ENCODE measurements at places on chromosomes 5 and 9.

DNA sequence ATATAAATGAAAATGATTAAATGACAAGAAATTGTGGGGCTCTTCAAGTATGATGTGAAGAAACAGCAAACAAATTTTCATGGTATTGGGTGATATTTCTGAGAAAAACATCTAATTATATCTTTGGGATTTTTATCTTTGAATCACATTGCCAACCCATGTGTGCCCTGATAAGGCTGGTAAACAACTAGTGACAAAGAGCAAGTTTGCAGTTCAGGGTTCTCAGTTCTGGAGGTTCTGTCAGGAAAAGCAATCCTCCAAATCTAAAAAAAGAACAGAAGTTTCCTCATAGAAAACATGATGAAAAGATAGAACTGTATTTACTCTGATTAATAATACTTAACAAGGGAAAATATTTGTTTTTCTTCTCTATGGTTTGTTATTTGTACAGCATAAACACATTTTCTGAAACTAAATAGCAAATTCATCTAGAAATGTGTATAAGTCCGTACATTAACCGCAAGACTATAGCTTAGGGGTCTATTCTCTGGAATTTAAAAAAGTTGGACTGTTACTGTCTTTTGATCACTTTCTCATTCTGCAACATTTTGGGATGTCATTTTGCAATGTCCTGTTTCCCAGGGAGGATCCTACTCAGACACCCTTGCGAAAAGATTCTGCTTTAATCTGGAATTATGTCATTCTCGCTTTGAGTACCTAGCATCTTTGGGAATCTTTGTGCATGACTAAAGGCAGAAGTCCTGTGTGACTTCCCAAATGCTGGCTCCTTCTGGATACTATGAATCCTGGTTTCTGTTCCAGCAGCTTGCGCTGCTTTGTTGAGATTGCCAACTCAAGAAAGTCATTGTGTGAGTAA lies 308.5 kb downstream of the ADGRV1 start:
- H3K4me1 ChIP-seq: peaks cover 7% of the 10 kb centered on the region
- H3K4me3 ChIP-seq: no peak overlapping the region
- DNase-seq: no peak
- no peak overlapping the region for H3K27ac ChIP-seq
- no peaks in the 10 kb centered on the region for H3K36me3 ChIP-seq
- H3K27me3 ChIP-seq: no peaks in the 10 kb centered on the region

GRCh38 chr5:78908173-78909061 lies 76.7 kb downstream of the ARSB start:
- H3K4me3 ChIP-seq: peak overlapping the region; percentile 24
- H3K27me3 ChIP-seq: no peaks in the 10 kb centered on the region
- DNase-seq: peak; percentile 84
- peak overlapping the region; percentile 8 for H3K27ac ChIP-seq

DNA sequence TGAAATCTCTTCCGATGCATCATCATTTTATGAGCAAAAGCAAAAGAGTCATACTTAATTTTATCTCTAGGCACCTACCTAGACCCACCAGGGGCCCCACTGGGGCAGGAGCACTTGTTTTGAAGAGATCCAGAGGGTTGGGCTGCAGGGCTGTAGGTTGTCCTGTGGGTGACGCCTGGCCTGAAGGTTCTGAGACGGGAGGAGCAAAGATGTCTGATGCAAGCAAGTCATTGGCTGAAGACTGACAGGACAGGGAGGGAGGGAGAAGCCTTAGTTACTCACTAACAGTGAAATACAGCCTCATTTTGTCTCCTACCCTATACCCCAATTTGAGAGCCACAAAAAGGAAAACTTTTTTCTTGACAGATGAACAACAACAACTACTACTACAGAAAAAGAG lies 17.1 kb upstream of the C9 start:
- no peaks in the 10 kb centered on the region for H3K36me3 ChIP-seq
- H3K27ac ChIP-seq: no peak overlapping the region
- DNase-seq: no peak
- H3K27me3 ChIP-seq: no peaks in the 10 kb centered on the region
- no peak overlapping the region for H3K4me3 ChIP-seq

GRCh38 chr5:67030289-67031056 lies 166.1 kb downstream of the CD180 start:
- no peaks in the 10 kb centered on the region for H3K27me3 ChIP-seq
- no peaks in the 10 kb centered on the region for H3K36me3 ChIP-seq
- no peak for DNase-seq
- H3K4me3 ChIP-seq: no peak overlapping the region
- no peak overlapping the region for H3K27ac ChIP-seq

- H3K4me1 ChIP-seq: no peaks in the 10 kb centered on the region
- H3K27me3 ChIP-seq: peaks cover 3% of the 10 kb centered on the region
- no peak overlapping the region for H3K27ac ChIP-seq
- no peak for DNase-seq
Observed at GRCh38 chr5:100889165-100889743, 13.8 kb downstream of the ST8SIA4 start.

- H3K27me3 ChIP-seq: no peaks in the 10 kb centered on the region
- H3K4me1 ChIP-seq: no peaks in the 10 kb centered on the region
- H3K4me3 ChIP-seq: no peak overlapping the region
Observed at GRCh38 chr9:86703346-86703745, 244.0 kb downstream of the GAS1 start.

Data from neural progenitor cell (in vitro differentiated cells).